Neural progenitor cell (in vitro differentiated cells): ENCODE measurements at places on chromosomes 4 and X. TPM values are rescaled to one million over a fixed set of nuclear protein-coding genes. Genes with fewer than 3 reads are reported as not detected.

DNA sequence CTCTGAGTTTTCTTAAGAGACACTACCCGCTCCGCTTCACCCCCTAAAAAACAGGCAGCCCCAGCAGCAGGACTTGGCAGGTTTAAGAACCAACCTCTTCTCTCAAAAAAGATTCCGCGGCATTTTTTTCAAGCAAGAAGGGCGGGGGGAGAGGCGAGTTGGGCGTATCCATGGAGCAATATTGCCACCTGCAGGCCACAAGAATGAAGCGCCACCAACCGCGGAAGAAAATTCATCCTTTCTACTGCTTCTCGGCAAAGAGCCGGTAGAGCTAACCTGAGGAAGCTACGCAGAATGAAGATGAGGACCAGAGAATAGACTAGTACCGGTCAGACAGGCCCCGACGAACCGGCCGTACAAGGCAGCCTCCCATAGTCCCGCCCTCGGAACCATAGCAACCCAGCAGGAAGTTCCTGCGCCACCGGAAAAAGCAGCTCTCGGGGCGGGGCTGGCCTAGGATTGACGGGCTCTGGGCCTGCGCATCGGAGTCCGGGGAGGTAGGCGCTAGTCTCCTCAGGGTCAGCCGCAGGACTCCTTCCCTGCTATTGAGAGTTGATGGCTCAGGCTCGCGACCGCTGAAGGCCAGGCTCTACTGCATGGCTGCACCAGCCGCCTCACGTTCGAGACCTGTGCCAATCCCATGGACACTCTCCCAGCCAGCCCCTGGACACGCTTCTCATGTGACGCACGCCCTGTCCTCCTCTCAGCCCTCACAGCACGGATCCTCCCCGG is 76.9 kb downstream of the MAGED4 start:
- H3K4me3 ChIP-seq = peak overlapping the region; percentile 67
- DNase-seq = peak; percentile 88
- H3K36me3 ChIP-seq = no peaks in the 10 kb centered on the region
- peak overlapping the region; percentile 88 for H3K27ac ChIP-seq

DNA sequence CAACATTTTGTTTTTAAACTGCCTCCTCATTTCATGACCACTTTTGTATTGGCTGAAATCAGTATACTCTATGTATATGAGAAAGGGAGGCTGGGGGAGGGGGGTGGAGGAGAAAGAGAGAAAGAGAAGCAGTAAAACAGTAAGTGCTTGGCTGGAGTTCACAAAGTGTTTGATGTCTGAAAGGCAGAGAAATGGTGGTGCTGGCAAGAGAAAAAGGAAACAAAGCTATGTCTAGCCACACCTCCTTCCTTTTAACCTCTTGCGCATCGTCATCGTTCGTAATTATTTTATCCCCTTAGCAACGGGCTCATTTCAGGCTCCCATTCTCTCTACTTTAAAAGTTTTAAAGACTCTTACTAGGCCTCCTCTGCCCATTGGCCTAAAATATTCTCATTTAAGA is 25.6 kb downstream of the RPA4 start:
- no peak overlapping the region for H3K4me3 ChIP-seq
- peaks cover 6% of the 10 kb centered on the region for H3K4me1 ChIP-seq
- no peak for DNase-seq
- H3K27ac ChIP-seq = no peak overlapping the region

Gene PRKG2
- total RNA-seq = 1.5 and 2.3 TPM in 2 replicates

Gene SASH3
- total RNA-seq = not detected in 2 replicates
